ENCODE measurements at places on chromosomes 4 and X. TPM values are rescaled to one million over a fixed set of nuclear protein-coding genes. Genes with fewer than 3 reads are reported as not detected.

- DNase-seq: no peak
Measured at GRCh38 chrX:63920875-63921274, 135.9 kb upstream of the ARHGEF9 start.

- peak; percentile 22 for DNase-seq
Measured at GRCh38 chr4:113699772-113700171, 61.8 kb downstream of the CAMK2D start.

DNA sequence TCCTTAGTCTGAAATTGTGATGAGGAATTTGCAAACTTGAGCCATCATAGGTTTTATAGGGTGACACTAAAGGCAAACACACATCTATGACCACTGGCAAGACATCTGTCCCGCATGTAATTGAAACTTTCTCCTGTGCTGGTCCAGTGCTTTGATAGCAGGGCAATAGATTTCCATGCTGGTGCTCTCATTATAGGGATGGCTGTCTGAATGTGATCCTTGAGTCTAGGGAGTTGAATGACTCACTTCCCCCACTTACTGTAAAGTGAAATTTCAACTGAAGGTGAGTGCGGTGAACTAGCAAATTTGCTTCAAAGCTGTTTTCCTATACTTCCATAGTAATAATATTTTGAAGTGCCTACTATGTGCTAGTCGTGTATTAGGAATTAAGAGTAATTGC is 1630.0 kb downstream of the STIM2 start:
- no peak for DNase-seq

- no peak for DNase-seq
Measured at GRCh38 chr4:185396724-185397385, at the start of gene ANKRD37. Gene ANKRD37 (plus strand): TSS chr4:185396841. CDS start chr4:185396924, 83 bp downstream.

DNA sequence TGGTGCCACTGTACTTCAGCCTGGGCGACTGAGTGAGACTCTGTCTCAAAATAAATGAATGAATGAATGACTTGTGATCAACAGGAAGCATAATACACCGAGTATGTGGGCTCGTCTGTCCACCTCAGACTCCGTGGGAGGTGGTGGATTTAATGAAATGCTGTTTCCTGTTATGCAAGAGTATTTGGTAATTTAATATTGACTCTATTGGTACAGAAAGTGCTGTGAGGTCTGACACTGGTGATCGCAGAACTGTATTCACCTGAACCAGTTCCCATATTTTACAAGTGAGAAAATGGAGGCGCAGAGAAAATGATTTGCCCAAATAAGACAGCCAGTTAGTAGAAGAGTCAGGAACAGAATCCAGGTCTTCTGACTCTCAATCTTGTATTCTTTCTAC is 423.3 kb downstream of the RAPGEF2 start:
- DNase-seq: no peak

GRCh38 chr4:123449362-123449761 is 52.8 kb downstream of the SPRY1 start:
- DNase-seq: no peak

Gene SRPX2
- 44.1 TPM for total RNA-seq

GRCh38 chrX:78950009-78950835 is 5.0 kb downstream of the P2RY10 start:
- no peak for DNase-seq

GRCh38 chr4:145580906-145581305 is 38.3 kb upstream of the MMAA start:
- no peak for DNase-seq

DNA sequence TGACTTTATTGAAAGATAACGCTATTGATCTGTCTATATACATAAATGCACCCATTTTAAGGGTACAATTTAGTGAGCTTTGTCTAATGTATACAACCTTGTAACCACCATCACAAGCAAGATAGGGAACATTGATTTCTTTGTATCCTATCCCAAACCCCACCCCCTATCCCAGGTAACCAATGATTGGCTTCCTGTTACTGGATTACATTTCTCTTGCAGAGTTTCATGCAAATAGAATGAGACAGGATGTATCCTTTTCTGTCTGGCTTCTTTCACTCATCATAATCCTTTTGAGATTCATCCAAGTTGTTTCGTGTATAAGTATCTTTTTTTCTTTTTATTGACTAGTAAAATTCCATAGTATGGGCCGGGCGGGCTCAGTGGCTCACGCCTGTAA is 1.6 kb upstream of the GRIPAP1 start:
- DNase-seq: no peak

Gene TRAM1L1
- 2.6 TPM for total RNA-seq

DNA sequence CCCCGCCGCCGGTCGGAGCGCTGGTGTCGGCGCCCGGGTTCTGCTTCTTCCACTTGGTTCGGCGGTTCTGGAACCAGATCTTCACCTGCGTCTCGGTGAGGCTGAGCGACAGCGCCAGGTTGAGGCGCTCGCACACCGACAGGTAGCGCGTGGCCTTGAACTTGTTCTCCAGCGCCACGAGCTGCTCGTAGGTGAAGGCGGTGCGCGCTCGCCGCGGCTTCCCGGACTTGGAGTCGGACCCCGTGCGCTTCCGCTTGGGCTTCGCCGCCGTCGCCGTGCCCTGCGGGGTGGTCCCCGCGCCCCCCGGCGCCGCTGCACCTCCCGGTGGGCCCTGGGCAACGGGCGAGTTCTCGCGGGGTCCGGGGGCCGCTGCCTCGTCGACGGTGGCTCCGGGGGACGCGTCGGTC is 3.1 kb downstream of the NKX1-1 start:
- no peak for DNase-seq

DNA sequence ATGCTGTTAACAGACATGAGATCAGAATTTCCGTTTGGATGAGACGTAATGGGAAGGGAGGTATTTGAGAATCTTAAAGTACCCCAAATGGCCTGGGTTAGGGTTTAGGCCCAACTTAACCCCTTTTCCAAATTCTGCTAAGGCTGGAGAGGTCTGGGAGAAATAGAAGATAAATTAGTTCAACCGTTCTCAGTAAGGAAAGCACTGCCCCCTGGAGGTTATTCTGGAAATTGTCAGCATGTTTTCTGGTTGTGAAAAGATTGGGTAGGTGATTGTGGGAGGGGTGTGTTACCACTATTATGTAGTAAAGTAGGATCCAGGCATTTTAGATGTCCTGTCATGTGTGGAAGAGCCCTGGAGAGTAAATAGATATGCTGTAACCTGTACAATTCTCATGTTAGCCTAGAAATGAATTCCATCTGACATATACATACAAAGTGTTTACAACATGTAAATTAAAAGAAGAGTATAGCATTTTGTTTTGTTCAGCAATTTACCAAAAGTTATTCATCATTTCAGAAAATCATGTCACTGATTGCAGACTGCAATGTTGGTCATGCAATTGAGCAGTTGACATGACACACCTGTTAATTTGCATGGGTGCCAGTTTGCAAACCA is 26.8 kb upstream of the GRXCR1 start:
- DNase-seq: peak; percentile 43

DNA sequence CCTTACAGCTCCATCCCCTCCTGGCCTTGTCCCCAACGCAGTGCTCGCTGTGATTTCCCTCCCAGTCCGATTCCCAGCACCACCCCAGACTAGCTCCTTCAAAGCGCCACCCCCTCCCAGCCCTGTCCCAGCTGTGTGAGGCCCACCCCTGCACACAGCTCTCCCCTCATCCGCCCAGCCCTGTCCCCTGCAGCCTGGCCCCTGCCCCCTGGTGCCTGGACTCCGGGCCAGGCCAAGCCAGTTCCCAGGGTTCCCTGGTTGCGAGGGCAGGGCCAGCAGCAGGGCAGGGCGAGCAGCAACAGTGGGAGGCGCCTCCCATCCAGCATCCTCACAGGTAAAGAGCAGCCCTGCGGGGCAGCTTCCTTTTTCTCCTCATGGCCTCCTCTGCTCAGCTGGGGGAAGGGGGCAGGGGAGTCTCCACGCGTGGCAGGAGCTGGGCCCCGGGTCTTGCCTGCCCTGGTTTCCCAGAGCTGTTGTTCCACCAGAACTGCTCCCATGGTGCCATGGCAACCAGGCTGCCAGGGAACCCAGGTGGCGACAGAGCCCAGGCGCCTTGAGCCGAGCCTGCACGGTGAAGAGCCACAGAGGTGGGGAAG is 24.8 kb downstream of the IQSEC2 start:
- no peak for DNase-seq

- no peak for DNase-seq
Measured at GRCh38 chr4:71307729-71308128, 31.1 kb upstream of the SLC4A4 start.

Gene RLIM
- 76.9 TPM for total RNA-seq

DNA sequence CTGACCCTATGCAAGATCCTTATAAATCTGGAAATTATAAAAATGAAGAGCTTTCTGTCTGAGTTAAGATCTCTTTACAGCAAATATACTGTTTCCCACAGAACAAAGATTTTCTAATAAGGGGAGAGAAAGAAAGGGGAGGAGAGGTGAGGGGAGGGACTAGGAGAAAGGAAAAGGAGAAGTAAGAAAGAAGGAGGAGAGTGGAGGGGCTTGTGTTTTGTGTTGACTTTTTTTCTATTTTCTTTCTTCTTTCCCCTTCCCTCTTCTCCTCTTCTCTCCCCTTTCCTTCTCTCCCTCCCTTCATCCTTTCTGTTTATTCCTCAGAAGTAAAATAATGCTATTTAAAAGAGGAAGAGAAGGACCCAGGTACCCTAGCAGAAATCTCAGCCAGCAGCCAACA is 6.2 kb downstream of the CXCL6 start:
- DNase-seq: no peak

Gene SPP1
- 11.3 TPM for total RNA-seq

- peak; percentile 10 for DNase-seq
Measured at GRCh38 chrX:9767375-9767774, 1.7 kb upstream of the GPR143 start.

- peak; percentile 78 for DNase-seq
Measured at GRCh38 chr4:119498527-119498926, 130.1 kb downstream of the PDE5A start.

DNA sequence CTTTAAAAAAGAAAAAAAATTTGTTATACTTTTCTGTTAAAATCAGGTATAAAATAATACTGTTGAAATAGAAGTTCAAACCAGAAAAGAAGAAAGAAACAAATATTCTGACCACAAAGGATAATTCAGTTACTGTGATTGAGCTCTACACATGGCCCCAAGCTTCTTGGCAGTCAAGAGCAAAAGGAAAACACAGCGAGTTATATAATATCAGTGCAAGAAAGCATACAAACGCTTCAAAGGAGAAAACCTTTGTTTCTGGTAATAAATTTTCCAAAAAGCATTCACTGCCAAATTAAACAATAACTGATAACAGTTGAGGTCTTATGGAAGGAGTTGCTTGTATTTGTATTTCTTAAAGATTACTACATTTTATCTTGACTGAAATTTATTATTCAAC is 40.5 kb upstream of the EDNRA start:
- no peak for DNase-seq

GRCh38 chr4:2511645-2512131 is 24.8 kb upstream of the FAM193A start:
- DNase-seq: no peak

GRCh38 chrX:115362334-115363095 is 73.0 kb downstream of the LUZP4 start:
- peak; percentile 43 for DNase-seq

- DNase-seq: no peak
Measured at GRCh38 chr4:89723096-89723495, 113.9 kb downstream of the SNCA start.

All from fibroblast of villous mesenchyme (primary cell).